Astrocyte (in vitro differentiated cells and primary cell): ENCODE measurements at places on chromosomes 6 and 20. TPM values are rescaled to one million over a fixed set of nuclear protein-coding genes. Genes with fewer than 3 reads are reported as not detected.

GRCh38 chr20:32209850-32210605, 2.3 kb downstream of the POFUT1 start:
- no peak for DNase-seq

DNA sequence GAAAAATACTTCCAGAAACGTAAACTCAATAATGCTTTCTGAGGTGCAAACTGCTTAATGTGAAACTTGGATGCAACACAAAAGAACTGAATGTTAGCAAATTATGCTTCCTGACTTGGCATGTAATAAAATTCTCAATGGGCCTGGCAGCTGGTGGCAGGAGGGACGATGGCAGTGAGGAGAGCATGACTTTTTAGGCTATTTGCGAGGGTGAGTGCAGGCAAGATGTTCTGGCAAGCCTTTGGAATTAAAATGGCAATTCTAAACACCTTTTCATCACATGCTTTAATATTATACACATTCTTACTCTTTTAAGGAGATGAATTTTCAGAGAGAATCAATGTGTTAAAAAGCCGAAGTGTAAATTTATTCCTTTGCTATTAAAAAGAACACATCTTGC, 224.8 kb upstream of the CDH4 start:
- DNase-seq: no peak

DNA sequence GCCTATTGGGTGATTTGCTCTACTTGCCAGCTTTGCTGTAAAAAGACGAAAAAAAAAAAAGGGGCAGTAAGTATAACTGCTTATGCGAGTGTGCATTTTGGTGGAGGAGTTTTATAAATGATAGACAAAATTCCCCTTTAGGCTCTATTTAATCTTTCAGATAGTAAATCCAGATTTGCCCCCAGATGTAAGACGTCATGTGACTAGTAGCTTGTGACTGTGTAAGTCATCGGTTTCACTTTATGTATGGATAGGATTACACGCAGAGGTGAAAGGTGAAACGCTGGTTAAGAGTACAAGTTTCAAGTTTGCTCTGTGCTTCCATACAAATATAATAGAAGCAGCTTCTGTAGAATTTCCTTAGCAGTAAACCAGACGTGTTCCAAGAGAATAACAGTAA, 7.9 kb downstream of the RAB32 start:
- DNase-seq: no peak

DNA sequence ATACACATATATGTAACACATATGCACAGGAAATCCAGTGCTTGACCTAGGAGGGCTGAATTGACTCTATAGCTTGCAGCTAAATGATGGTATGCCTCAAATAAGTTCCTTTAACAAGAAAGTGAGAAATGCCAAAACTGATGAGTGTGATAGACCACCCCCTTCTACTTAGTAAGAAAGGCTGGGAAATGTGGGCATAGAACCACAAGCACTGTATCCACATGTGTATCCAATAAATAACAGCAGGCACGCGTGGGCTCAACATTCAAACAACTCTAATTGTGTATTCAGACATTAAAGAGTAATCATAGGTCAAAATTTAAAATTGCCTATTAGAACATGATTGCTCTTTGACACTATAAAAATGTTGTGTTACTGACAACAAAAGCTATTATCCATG, 54.1 kb downstream of the FAM83B start:
- DNase-seq: no peak

- DNase-seq: no peak
Observed at GRCh38 chr6:50939931-50940330, 121.3 kb downstream of the TFAP2B start.

The MEI4 gene
- 0.54 and 0.58 TPM in 2 replicates for total RNA-seq

DNA sequence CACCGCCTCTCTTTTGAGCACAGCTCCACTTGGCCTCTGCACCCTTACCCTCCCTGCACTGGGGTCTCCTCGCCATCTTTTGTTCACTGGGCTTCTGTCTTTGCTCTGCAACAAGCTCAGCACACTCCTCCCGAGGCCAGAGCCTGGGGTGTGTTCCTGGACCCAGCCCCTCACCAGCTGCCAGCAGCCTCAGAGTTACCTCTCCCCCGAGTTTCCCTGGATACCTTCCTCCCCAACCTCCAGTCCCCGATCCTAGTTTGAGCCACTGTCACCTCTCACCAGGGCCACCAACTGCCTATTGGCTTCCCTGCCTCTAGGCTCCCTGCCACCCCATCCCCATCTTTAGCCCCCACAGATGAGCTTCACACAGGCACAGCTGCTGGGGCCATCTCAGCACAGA, 12.3 kb downstream of the CYP21A2 start:
- no peak for DNase-seq

- no peak for DNase-seq
Observed at GRCh38 chr6:95978230-95978629, 37.5 kb upstream of the FUT9 start.

The DCDC2 gene
- 3.2 and 4.5 TPM in 2 replicates for total RNA-seq

DNA sequence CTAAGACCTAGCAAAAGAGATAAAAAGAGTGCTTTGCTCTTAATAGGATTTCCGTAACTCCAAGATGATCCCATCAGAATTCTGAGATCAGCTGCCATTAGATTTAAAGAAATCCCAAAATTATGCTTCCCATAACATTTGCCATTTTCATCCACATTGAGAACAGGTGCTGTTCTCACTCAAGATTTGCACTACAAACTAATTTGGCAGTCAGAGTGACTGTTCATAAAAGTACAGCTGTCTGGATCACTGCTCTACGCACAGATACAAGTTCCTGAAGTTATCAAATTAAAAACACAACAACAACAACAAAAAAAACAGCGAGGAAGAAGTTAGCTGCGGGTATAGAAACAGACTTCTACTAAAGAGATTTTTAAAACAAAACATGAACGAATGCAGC, 58.1 kb downstream of the ASCC3 start:
- no peak for DNase-seq

The KIF13A gene
- 38.1 and 38.4 TPM in 2 replicates for total RNA-seq

DNA sequence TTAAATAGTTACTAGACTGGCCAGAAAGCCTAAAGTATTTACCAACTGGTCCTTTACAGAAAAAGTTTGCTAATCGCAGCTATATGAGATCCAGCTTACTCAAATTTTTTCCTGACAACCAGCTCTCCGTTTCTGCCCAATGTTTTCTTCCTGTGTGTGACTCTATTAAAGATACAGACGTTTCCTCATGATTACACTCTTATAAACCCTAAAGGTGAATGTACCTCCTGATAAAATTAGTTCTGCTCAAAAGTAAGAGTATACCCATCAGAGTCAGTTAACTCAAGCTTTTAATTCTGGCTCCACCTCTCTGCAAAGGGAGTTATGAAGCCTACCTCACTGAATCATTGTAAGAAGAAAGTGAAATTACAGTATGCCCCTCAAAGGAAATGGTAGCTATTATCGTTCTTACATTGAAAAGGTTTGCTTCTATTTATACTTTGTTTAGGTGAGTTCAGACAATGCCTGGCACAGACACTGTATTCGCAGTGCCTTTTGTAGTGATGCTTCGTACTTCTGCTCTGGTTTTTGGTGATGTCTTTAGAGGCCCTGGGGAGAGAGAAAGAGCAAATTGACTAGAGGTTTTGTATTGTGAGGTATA, 10.2 kb upstream of the MROH8 start:
- no peak for DNase-seq

The SIRPB1 gene
- total RNA-seq: not detected in 2 replicates

The PHACTR1 gene
- total RNA-seq: 8.5 and 10.0 TPM in 2 replicates

- DNase-seq: peak; percentile 73
Observed at GRCh38 chr20:49276161-49276960, 1.5 kb downstream of the ZNFX1 start.

- DNase-seq: no peak
Observed at GRCh38 chr6:110621061-110621460, 144.6 kb upstream of the SLC22A16 start.

GRCh38 chr6:110897433-110897832, 22.8 kb downstream of the AMD1 start:
- no peak for DNase-seq

The HLA-DRB5 gene
- not detected in 2 replicates for total RNA-seq

DNA sequence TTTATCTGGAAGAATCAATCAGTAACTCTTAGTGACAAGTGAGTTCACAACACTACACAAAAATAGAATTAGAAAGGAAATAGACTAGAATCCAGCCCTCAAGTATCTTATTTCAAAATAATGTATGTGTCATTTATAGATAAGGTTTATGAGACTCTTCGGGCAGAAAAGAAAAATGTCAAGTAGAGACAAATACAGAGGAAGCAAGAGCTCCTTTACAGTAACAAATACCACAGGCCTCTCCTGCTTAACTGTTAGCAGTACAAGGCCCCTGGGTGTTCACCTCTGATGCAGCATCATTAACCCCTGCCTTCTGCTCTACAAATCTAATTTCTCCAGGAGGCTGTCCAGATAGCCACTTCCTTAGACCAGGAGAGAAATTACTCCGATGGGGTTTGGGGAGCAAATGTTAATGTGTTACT, 76.7 kb downstream of the UBE3D start:
- peak; percentile 33 for DNase-seq

GRCh38 chr6:26019261-26019830, 56.7 kb downstream of the TRIM38 start:
- no peak for DNase-seq

The NKAPL gene
- not detected in 2 replicates for total RNA-seq

DNA sequence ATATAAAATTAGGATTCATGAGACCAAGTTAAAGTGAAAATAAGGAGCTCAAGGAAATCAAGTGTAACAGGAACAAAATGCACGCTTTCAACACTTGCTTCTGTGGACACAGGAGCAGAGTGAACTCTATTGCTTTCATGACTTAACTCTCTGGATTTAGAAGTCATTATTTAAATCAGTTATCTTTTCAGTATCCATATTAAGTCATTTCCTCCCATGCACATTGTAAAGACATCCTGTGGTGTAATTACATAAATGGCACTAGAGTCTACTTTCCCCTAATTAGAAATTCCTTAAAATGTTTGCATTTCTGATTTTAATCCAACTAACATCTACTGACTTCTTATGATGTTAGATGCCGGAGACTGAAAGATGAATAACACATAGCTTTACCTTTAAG, 88.0 kb downstream of the INSM1 start:
- DNase-seq: no peak

The KCNG1 gene
- 45.5 and 45.9 TPM in 2 replicates for total RNA-seq

DNA sequence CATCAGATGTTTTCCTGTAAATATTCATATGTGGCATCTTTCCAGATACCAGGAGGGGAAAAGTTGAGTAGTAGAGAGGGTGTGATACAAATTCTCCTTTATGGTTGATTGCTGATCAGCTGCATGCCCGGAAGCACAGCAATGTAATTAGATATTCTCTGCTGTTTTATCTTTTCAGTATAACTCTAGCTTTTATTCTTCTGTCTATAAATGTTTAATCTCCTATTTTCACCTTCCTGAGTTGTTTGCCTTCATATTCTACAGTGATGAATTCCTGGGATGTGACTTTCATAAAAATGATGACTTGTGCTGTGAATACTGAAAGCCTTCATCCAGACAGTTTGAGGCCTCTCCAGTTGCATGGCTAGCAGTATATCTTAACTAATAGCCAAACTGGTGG, 53.7 kb downstream of the SH3BGRL2 start:
- DNase-seq: peak; percentile 9

The KHDC1L gene
- total RNA-seq: not detected in 2 replicates

The SCRT2 gene
- total RNA-seq: not detected in 2 replicates

The ROS1 gene
- total RNA-seq: not detected in 2 replicates

DNA sequence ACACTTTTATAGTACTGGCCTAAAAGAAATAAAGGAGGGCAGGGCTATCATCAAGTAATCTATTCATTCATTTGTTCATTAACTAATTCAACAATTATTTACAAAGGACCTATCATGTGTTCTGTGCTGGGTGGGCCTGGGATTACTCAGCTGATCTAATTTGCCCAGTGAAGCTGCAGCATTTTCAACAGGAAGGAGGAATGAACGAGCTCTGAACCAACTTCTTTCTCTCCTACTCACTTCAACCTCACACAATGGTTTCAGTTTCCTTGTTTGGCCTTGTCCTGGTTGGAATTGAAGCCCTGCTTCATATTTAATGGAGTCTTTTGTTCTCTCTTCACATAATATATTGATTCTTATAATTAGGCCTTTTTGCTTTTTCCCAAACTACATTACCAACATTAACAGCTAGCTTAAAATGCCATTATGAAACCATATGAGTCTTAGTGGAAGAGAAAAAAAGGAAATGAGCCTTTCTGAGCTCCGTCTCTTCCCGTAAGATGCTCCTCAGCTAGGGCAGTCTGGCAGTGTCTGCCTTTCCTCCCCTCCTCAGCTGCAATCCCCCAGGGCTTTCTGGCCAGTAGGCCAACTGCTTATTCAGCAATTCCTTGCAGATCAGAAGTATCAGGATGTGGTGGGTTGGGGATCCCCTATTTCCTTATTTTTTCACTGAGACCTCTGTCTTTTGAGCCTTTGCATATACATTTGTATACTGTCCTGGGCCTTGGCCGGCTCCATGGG, 79.4 kb upstream of the NRN1 start:
- DNase-seq: no peak

- DNase-seq: no peak
Observed at GRCh38 chr6:37313723-37314486, 39.9 kb upstream of the RNF8 start.

DNA sequence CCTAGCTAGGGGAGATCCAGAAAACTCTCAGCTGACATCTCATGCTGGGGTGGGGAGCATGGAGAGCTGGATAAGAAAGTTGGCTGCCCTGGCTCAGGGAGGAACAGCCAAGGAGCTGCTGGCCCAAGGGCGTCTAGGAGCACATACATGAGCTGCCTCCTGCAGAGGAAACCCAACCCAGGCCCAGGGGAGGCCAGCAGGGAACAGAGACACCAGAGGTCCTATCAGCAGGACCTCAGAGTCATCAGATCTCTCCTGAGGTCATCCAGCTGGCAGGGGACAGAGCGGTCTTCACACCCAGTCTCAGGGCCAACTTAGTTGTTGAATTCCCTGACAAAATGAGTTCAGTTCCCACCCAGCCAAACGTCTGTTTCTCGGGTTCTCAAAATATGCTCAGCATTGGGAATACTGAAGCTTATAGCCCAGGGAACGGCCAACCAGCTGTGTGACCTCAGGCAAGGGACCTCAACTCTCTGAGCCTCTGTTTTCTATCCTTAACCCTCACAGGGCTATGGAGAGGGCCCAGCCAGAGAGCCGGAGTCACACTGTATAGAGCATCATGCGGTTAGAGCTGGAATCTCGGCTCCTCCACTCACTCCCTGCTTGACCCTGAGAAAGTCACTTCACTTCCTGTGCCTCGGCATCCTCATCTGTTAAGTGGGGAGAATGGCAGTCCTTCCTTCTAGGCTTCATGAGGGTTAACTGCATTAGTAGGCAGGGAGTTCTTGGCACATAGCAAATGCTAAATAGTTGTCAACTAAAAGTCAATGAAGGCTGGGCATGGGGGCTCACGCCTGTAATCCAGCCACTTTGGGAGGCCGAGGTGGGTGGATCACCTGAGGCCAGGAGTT, 13.8 kb downstream of the ADA start:
- DNase-seq: no peak

GRCh38 chr6:142304241-142304640, 2.4 kb downstream of the ADGRG6 start:
- DNase-seq: no peak

The LY6G5C gene
- 2.9 and 3.9 TPM in 2 replicates for total RNA-seq
